NCI-H1092 treated with DMSO at 0.1 percent for 48 hours (cell line): ENCODE measurements at places on chromosomes 3 and 15.

DNA sequence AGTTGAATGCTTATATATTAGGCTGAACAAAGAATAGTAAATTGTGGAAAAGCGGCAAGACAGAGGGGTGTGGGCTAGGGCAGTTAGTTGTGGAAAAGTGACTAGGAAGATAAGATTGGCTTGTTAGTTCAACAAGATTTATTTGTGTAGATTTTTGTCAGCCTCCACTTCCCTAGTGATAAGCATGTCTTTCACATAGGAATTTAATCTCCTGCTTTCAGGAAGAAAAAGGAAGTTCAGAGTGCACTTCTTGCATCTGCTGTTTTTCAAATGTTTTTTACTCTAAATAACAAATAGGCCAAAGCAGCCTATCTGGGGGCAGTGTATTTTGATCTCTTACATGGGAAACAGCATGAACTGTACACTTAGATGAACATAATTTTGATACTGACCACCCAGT is 919.9 kb downstream of the NAALADL2 start:
- DNase-seq = no peak

DNA sequence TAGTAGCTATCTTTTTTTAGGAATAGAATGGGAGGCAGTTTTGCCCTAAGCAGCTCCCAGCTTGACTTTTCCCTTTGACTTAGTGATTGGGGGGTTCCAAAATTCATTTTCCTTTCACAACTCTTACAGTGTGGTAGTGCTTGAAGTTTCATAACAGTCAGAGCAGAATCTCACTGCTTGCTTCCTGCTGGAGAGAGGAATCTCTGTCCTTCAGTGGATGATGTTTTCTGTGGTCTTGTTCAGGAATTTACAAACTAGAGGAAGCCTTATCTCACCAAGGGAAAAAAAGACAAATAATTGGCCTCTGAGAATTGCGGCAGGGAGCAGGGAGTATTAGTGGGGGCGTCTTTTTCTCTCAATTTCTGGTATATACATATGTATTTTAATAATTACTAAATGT is 326.6 kb upstream of the C2CD4B start:
- no peak for DNase-seq

- no peak for DNase-seq
Observed at GRCh38 chr3:172103724-172104123, 64.3 kb downstream of the FNDC3B start.

GRCh38 chr3:129003578-129004112 is 2.5 kb downstream of the EFCC1 start:
- DNase-seq = peak; percentile 36

GRCh38 chr3:37074178-37074577 is 80.9 kb downstream of the MLH1 start:
- no peak for DNase-seq

- DNase-seq = no peak
Observed at GRCh38 chr3:49333091-49333490, 6.8 kb downstream of the USP4 start.

DNA sequence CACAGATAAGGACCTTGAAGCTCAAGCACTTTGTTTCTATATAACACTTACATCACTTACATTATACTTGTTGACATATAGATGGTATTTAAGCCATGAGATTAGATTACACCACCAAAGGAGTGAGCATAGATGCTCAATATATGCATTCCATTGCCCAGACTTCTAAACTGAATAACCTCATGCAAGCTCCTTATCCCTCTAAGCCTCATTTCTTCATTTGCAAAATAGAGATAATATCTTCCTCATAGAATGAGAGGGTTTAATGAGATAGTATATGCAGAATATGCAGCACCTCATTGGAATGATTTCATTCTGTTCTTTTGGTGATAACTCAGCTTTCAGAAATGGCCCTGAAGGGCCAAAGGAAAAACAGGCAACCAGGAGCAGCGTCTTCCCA is 18.5 kb downstream of the NLGN1 start:
- no peak for DNase-seq

DNA sequence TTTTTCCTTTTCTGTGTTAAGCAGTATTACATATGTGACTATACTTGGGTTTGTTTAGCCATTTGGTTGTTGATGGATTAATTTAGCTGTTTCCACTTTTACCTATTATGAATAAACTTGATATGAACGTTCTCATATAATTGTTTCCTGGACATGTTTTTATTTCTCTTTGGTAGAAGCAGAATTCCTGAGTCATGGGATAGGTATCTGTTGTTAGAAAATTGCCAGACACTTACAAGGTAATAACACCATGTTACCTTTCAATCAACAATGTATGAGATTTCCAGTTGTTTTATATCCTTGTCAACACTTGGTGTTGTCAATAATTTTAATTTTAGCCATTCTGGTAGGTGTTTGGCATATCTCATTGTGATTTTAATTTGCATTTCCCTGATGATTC is 475.4 kb downstream of the IGSF11 start:
- DNase-seq = no peak

DNA sequence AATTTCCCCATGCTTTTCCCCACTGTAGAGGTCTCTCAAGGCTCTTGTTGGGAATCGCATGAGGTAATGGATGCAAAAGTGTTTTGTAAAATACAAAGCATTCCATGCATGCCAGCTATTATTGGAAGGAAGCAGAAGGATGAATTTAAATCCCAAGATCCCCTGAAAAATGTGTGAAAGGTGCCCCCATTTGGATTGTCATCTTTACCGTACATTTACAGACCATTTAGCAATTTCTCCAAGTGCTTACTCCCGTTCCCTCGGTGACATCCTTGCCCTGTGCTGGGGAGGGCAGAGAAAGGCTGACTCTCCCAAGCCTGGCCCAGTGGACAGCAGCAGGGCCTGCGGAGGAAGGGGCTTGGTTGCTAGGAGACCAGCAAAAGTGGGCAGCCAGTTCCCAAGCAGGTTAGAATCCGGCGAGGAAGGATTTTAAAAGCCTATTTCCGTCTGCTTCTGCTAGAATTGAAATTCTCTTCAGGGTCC is 31.1 kb upstream of the NEO1 start:
- no peak for DNase-seq

- DNase-seq = peak; percentile 5
Observed at GRCh38 chr3:152026033-152026556, 152.7 kb downstream of the SUCNR1 start.

- DNase-seq = no peak
Observed at GRCh38 chr15:75229191-75230015, 27.7 kb downstream of the C15orf39 start.

DNA sequence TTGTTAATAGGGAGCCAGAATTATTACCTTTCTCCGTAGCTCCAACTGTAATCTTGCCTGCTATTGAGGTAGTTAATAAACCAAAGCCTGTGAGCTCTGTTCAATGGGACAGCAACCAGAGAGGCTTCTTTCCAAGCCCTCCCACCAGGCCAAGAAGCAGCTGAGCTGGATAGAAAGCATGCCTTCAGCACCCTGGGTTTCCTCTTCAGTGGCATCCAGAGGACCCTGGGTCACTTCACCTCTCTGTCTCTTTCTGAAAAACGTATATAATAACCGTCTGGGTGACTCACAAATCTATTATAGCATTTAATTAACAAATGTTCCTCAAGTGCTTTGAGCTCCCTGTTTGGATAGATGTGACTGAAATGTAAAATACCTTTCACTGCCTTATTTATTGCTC is 420.0 kb downstream of the LPP start:
- DNase-seq = no peak
